SK-N-DZ (cell line): ENCODE measurements at places on chromosomes 2 and 18.
A peak's percentile ranks its signal among the peaks of the same experiment; 100 is the strongest.

- DNase-seq, result peak; percentile 45
Measured at GRCh38 chr2:149561309-149561926, 26.2 kb downstream of the MMADHC start.

- no peak for DNase-seq
Measured at GRCh38 chr2:67446491-67446911, 49.4 kb downstream of the ETAA1 start.

DNA sequence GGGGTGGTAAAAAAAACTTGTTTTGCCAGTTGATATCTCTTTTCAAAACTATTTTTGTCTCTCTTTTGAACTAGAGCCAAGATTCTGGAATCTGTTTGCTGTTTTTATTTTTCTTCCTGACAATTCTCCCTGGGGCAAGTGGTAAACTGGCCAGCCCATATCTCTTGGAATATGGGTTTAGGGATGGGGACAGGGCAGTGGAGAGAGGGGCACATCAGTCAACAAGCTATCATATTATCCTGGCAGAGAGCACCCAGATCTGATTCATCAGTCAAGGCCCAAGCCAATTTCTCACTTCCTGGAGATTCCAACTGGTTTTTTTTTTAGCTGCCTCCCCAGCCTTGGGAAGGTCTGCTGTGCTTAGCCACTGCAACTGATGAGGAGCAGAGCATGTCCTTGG is 52.3 kb downstream of the ARHGAP28 start:
- DNase-seq, result no peak

DNA sequence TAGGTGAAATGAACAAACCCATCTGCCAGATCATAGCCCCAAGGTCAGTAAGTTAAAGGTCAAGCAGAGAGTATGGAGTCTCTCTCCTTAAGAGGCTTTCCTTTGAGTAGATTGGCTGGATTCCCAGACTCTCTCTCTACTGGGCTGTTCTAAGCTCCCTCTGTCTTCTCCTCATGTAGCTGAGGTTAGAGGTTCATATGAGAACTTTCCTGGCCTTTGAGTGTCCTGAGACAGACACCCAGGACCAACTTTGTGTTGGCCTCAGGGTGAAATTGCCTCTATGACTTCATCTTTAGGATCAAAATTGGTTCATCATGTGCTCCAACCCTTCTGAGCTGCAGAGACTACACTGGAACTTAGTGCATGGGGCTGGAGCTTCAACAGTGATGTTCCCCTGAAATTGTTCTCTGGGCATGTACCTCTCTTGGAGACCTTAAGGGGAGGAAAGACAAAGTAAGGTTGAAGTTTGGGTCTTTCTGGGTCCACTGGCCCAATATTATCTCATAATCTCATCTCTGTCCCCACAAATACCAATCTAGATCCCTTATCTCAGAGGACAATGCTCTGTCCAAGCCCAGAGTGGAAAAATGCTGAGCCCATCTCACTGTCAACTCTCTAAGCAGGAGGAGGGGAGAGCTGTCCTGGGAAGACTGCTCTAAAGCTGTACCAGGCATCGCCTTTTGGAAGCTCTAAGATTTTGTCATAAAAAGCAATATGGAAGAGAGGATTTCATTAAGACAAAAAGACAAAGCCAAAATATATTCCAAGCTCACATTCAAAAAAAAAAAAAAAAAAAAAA is 177.3 kb upstream of the ARL4C start:
- DNase-seq, result no peak

- DNase-seq, result no peak
Measured at GRCh38 chr2:238478216-238478615, 51.5 kb downstream of the ASB1 start.
